Substantia nigra (tissue), 51 donors: ENCODE measurements at places on chromosomes 2 and 18.
A peak's percentile ranks its signal among the peaks of the same experiment; 100 is the strongest.

DNA sequence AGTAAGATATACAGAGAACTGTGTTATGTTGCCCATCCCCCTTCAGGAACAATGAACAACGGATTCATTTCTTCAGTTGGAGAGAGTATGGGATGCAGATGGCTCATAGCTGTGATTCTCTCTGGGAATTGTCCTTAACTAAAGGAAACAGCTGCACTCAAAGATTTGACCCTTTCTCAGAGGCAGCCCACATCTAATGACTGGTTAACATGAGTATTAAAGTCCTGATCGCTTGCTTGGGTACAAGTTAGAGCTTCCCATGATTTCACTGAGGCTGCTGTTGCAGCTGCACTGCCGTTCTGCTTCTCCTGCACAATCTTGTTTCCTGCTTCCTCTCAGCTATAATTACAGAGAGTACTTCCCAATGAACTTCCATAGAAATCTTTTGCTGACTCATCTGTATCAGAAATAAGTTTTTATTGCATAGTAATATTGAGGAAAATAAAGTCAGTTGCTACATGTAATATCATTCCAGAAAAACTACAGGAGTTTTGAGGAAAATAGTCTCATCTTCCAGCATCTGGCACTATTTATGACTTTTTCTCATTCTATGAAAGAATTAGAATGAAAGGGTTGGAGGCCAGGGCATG, 12.8 kb upstream of the SCN9A start:
- no peak for DNase-seq

DNA sequence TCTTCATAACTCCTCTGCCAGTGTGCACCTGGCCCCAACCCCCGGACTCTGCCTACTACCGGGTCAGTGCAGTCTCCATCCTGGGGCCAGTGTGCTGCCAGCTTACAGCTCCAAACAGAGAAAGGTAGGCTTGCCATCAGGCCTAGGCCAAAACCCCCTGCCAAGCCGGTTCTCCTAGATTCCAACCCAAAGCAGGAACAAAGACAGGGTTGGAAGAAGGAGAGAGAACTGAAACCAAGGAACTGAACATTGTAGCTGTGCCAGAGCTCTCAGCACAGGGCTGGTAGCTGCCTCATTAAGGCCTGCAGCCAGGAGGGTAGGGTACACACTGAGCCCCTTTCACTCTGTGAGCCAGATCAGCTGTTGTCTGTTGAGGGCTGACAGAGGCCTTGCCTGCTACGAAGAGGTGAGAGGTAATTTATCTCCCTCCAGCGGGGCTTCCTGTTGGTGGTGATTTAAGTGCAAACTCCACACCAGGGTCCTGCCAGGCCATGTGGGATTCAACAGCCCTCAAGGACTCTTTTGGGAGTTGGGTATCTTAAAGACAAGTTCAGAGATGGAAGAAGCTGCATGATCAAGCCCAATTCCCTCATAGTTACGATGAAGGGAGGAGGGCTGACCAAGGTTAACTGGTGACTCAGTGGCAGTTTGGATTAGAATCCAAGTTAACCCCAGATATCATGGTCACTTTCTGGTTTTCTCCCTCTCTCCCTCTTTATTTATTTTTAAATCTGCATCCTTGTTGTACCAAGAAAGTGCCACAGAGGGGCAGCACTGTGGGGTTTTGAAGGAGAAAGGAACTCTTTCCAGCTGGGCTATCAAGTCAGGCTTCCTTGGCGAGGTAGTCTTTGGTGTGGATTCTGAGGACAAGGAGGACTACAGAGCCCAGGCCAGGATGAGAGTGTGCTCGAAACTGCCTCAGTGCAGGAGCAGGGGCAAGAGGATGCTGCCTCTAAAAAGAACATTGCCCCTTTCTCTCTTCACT, 48.1 kb downstream of the CYRIA start:
- no peak for DNase-seq

- DNase-seq, result no peak
These were observed 969 bp upstream of the ALKAL2 start for GRCh38 chr2:288758-289361.

- DNase-seq, result peak; percentile 48
These were observed 112.1 kb downstream of the NFATC1 start for GRCh38 chr18:79507546-79508480.

- DNase-seq, result no peak
These were observed 15.2 kb downstream of the MFSD2B start for GRCh38 chr2:24024996-24025663.

- no peak for DNase-seq
These were observed 273.8 kb upstream of the LYPD1 start for GRCh38 chr2:132943829-132944228.

DNA sequence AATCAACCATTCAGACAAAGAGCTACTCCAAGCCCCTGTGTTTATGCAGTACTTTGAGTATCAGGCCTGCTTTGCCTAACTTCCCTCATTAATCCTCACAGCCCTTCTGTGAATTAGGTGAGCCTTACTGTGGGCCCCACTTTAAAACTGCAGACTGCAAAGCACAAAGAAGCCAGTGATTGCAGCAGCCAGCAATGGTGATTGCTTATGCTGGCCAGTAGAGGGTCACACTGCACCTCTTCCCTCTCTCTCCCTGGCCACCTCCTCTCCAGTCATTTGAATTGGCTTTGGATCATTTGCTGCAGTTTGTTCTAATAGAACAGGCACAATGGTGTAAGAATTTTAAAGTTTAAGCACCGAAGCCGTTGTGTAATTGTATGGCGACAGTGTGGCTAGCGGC, 229.9 kb downstream of the AGPS start:
- no peak for DNase-seq
